ENCODE measurements at places on chromosomes 2 and 18.

- DNase-seq = peak; percentile 71
Measured at GRCh38 chr2:32357318-32358110, 691 bp downstream of the BIRC6 start.

DNA sequence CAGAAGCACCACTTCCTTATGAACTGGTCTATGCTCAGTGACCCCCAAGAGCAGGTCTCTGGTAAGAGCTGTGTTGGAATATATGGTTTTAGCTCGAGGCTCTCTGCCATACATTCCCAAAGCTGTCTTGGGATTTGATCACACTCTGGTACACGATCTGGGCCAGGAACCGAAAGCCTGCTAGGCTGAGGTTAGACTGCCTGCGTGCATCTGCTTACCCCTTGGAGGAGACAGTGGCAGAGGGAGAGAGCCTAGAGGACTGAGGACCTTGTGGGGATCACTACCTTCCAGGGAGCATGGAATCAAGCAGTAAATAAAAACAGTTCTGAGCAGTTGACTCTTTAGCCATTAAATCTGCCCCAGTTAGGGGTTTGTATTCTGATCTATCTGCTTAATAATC lies 63.7 kb downstream of the ZNF532 start:
- DNase-seq = no peak

GRCh38 chr2:51628917-51629316 lies 597.0 kb upstream of the NRXN1 start:
- no peak for DNase-seq

GRCh38 chr2:187206071-187206470 lies 242.0 kb downstream of the CALCRL start:
- no peak for DNase-seq

GRCh38 chr2:219408631-219409030 lies 9.5 kb upstream of the DES start:
- DNase-seq = no peak

DNA sequence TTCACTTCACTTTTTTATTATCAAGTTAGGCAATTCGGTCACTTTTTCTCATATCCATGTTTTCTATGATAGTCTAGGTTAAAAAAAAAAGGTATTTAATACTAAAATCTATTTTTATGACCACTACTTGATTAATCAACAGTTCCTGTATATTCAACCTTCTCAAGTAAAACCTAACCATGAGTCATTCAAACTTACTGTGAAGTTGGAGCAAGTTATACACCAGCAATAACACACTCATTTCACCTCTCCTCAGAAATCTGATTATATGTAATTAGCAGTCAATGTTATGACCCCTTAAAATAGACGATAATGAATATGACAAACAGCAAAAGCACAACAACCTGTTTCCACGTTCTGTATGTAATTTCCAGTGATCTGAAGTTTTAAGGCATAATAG lies 35.0 kb upstream of the ADAM17 start:
- no peak for DNase-seq

GRCh38 chr2:29803537-29803936 lies 117.8 kb downstream of the ALK start:
- no peak for DNase-seq

DNA sequence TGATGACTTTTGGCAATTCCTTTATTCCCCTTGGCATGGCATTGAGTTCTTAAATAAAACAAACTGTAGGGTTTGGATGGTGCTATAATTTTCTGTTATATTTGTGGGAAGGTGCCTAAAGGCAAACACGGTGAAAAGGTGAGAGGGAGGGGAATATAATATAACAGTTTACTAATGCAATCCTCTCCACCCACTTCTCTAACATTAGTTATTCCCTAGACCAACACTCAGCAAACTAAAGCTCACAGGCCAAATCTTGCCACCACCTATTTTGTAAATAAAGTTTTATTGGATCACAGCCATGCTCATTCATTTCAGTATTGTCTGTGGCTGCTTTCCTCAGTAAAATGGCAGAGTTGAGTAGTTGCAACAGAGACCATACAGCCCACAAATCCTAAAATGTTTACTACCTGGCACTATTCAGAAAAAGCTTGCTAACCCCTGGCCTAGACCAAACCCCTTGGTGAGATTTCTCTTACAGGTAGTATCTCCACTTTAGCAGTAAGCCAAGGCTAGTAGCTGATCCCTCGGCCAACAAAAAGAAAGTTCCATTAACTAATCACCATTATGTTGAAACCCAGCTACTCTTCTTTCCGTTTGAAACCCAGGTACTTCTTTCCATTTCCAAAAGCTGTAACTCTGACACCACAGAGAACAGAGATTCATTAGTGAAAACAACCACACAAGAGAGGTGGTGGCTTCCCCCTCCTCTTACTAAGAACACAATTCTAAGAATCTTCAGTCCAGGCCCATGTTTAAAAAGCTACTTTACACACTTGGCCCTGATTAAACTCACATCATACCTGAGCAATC lies 136.1 kb upstream of the CHAC2 start:
- DNase-seq = no peak

DNA sequence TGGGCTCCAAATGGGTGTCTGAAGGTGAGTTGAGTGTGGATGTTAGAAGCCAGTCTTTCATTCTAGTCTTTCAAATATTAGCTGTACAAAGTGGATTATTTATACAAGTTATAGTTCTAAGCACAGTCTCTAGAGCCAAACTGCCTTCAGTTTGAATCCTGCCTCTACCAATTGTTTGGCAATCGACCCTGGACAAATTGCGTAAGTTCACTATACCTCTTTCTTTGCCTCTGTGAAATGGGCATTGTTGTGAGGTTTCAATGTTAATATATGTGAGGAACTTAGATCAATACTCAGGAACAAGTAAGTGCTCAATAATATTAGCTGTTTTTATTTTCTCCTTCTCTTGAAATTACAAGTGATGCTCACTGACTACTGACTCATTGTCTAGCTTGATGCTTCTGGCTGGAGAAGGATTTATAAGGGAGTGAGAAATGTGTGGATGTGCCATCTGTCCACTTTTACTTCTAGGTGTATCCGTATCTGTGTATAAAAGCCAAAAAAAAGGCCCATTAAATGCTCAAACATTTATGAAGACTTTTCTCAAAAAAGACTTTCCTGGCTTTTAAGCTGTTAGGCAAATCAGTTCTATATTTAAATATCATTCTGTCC lies 48.1 kb upstream of the RAPH1 start:
- DNase-seq = no peak

GRCh38 chr2:109218087-109218791 lies 89.2 kb downstream of the SH3RF3 start:
- no peak for DNase-seq

GRCh38 chr18:13216711-13217465 lies 1.7 kb upstream of the LDLRAD4 start:
- peak; percentile 66 for DNase-seq

DNA sequence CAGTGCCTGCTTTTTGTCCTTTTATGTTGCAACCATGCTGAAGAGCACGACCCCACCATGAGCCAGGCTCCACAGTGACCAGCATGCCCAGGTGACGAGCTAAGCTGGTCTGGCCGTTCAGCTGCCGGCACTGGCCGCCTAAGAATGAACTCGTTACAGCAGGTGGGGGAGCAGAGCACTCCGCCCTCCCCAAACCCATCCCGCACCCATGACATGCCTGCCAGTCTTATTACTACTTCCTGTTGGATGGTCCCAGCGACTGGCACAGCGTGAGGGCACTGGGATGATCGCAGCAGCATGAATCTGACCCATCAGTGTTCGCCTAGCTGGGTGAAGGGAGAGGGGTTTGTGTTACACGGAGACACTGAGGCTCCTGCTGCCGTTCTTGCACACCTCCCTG lies 11.5 kb downstream of the DIPK1C start:
- DNase-seq = no peak

GRCh38 chr2:119756837-119757236 lies 2.9 kb upstream of the PTPN4 start:
- peak; percentile 46 for DNase-seq

DNA sequence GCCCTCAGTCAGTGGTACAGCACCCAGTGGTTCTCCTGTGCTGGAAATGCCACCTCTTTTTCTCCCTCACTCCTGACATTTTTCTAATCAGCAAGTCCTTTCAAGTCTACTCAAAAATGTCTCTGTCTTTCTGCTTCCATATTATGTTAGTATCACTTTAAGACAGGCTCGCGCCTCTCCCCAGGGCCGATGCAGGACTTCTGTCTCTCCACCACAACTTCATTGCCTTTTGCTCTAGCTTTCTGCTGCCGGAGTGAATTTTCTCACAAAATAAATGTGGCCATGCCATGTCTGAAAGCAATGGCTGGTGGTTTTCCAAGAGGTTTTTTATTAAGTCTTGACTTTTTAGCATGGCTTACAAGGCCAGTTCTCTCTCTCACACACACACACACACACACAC lies 73.6 kb downstream of the AOX1 start:
- DNase-seq = no peak

- DNase-seq = no peak
Measured at GRCh38 chr2:212465456-212465855, 73.1 kb downstream of the ERBB4 start.

DNA sequence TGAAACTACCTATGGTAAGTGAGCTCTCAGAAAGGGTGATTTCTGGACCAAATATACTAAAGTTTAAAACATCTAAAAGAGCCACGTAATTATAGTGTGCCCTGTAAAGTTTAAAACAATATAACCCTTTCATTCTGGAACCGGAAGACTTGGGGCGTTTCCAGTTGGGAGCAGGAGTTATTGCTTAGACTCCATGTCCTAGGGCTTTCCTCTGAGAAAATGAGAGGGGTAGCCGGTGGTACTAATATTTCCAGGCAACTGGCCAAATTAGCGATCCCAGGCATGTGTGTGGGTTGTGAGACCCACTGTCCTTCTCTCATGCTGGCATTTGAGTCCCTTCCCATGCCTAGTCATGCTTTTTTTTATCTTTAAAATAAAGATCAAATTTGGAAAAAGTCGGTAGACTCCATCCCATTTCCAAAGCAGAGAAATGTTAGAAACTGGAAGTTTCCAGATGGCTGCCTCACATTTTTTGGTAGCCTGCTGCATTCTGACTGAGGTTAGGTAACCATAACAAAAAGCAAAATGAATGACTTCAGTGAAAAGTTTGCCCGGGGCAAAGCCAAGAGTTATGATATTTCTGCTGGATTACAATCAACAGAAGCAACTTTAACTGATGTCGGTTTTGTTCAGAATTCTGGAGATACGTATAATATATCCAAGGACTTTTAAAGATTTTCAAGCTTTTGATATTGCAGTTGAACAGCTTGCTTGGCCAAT lies 227.4 kb downstream of the SS18 start:
- no peak for DNase-seq

DNA sequence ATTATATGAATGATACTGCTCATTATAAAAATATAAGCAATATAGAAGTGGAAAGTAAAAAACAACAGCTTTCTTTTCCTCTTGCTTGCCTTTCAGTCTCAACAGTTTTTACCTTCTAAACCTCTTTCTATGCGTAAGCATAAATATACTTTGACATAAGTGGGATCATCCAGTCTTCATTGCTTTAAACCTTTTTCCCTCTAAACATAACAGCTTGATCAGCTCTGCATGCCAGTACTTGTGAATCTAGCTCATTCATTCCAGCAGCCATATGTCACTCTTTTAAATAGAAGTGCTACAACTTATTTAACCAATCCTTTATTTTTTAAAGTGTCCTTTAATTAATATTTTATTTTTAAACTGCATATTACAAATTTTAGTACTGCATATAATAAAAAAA lies 88.1 kb downstream of the TTC27 start:
- no peak for DNase-seq

DNA sequence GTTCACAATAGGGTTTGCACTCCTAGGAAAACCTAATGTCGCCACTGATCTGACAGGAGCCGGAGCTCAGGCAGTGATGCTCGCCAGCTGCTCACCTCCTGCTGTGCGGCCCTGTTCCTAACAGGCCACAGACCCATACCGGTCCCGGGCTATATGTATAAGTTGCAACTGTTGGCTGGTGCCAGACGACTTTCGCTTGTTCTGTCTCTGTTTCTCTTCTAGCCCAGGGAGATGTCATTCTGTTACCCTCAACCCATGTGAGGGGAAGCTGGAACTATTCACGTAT lies 170.3 kb downstream of the BCL2 start:
- DNase-seq = no peak

DNA sequence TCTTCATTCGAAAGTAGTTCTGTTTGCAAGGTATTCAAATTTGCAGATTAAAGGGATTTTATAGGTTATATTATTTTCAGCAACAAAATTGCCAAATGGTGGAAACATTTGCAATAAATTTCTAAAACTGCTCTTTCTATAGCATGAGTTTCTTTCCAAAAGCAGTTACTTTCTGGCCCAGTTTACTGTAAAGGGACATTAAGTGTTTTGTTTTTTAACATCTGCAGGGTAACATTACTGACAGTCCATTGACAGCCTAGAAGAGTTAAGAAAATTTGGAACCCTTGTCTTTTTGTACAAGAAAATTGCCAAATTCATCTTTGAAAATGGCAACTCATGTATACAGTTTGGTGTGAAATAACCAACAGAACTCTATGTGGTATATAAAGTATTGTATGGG lies 375.1 kb downstream of the SETBP1 start:
- DNase-seq = no peak

DNA sequence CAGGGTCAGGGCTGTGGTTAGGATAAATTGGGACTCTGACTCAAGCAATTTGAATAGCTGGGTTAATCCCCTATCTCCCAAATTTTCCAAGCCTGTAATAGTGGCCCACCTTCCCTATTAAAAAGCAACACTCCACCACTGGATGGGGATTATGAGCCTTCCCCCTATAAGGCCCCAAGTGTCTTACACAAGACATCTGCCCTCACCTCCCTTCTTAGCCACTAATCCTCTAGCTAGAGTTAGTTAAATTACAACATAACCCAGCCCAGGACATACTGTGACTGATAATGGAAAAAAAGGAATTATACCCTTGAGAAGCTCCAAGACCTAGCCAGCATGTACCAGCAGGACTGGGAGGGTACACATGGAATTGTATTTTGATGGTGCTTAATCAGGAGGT lies 190.4 kb downstream of the NRP2 start:
- no peak for DNase-seq

- DNase-seq = no peak
Measured at GRCh38 chr2:112317303-112318158, 42.1 kb downstream of the ZC3H6 start.

DNA sequence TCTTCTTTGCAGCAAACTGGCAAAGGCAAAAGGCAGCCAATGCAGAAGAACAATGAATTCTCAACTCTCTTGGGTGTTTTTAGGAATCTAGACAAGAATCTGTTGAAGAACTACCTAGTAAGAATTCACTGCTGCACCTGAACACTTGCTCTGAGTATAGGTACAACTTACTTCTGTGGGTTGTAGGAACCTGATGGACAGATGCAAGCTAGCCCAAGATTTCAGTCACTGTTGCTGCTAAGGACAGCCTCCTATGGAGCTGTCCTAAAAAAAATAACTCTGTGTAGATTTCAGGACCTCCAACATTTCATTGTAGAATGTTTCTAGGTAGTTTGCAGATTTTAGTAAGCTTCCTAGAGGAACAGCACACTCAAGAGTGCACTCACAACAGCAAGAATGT lies 363.5 kb downstream of the CBLN2 start:
- no peak for DNase-seq

DNA sequence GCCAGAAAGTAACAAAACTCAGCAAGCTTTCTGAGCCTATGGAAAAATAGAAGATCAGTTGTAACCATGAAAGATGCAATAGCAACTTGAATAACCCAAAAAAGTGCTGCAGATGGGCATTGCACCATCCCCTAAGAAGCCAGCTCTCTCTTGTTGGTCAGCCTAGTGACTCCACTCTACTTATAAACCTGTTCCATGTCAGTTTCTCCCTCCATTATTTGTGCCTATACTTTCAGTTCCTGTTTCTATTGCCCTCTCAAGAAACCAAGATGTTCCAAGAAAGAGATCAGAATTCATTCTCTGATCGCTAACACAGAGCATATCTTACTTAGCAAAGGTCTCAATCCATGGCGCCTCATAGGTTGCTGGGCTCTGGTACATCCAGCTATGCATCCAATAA lies 170.3 kb upstream of the MAP2 start:
- no peak for DNase-seq

GRCh38 chr2:185583058-185583816 lies 155.4 kb upstream of the FSIP2 start:
- no peak for DNase-seq

All from heart left ventricle (tissue), 16 donors.